ENCODE measurements at places on chromosomes 6 and 20.

DNA sequence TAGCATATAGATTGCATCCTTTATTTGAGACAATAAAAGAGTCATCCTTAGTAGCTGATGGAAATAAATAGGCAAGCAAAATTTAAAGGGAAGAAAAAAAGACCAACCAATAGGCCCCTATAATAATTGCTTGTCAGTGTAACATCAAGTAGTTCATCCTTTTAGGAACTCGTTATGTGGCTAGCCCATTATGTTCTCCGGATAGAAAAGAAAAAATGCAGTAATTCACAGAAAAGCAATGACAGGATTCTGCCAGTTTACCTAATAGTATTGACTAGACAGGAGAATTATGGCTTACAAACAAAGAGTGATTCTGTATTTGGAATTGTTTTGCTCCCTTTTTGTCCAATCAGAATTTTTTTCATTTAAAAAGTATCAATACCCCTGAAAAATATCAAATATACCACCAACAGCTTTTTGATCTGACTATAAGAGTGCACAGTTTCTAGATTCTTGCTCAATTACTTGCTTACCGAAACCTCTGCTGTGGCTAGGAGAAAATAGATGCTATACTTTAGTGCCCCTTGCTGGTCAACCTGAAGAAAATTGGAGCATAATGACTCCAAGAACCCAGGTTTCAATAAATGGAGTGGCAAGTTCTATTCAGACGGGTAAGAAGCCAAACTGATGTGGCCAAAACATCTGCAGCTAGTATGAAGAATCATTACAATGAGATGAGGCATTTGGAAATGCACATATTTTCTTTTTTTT is 91.5 kb upstream of the SASH1 start:
- no peak for DNase-seq

DNA sequence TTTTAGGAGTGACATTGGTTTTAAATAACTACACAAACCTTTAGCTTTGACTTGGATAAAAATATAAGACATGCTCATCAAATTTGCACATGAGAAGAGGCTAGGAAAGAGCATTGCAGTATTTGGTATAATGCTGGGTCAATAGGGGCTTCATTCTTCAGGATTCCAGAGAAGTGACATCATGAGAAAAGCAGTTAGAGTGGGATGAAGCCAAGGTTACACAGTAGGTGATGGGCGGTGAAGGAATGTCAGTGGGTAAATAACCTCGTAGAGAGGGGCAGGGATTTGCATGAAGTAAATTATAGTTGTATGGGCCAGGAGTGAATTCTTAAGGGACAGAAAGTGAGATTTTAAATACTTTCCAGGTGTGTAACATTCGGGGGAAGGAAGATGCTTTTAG is 216.2 kb downstream of the RFPL4B start:
- no peak for DNase-seq

- no peak for DNase-seq
These were observed 60.5 kb downstream of the PREX1 start for GRCh38 chr20:48766961-48767960.

- DNase-seq, result no peak
These were observed 24.3 kb upstream of the DLGAP4 start for GRCh38 chr20:36281785-36282380.

DNA sequence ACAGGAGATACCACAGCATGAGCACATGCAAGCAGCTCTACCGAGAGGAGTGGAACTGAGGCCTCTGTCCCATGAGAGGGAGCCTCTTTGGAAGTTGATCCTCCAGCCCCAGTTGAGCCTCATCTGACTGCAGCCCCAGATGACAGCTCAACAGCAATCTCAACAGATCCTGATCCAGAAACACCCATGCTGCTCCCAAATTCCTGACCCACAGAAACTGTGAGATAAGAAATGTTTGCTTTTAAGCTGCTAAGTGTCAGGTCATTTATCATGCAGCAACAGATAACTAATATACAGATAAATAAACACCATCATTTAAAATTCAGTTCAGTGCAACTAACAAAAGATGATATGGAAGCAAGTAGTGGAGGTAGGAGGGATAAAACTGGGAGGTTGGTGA is 4.8 kb upstream of the ARFGEF2 start:
- no peak for DNase-seq

- DNase-seq, result no peak
These were observed 600.6 kb downstream of the QKI start for GRCh38 chr6:164015088-164015484.

GRCh38 chr20:61192337-61192950 is 59.6 kb upstream of the CDH4 start:
- no peak for DNase-seq

- no peak for DNase-seq
These were observed 3.8 kb upstream of the RNF146 start for GRCh38 chr6:127262896-127263295.

- DNase-seq, result no peak
These were observed 54.0 kb downstream of the PIGU start for GRCh38 chr20:34622821-34623451.

DNA sequence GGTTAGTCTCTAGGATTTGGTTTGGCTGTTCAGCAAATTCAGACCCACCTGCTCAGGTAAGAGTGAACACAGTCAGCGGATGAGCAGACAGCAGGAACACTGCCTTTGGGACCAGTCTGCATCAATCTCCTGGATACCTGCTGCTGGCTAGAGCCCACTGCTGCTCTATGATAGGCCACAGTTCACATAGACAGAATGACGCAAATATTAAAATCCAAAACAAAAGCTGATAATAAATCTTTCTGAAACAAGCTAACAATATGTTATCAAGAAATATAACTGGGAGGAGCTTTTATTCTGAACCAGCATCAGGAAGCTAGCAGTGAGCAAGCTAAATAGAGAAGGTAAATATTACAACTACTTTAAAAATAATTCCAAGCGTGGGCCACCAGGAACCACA is at the start of gene TAAR1:
TAAR1 (minus strand) TSS at position 101 of the 400 bp plus-strand sequence. CDS start 13,179 bp downstream, outside the sequence.
- DNase-seq, result no peak

DNA sequence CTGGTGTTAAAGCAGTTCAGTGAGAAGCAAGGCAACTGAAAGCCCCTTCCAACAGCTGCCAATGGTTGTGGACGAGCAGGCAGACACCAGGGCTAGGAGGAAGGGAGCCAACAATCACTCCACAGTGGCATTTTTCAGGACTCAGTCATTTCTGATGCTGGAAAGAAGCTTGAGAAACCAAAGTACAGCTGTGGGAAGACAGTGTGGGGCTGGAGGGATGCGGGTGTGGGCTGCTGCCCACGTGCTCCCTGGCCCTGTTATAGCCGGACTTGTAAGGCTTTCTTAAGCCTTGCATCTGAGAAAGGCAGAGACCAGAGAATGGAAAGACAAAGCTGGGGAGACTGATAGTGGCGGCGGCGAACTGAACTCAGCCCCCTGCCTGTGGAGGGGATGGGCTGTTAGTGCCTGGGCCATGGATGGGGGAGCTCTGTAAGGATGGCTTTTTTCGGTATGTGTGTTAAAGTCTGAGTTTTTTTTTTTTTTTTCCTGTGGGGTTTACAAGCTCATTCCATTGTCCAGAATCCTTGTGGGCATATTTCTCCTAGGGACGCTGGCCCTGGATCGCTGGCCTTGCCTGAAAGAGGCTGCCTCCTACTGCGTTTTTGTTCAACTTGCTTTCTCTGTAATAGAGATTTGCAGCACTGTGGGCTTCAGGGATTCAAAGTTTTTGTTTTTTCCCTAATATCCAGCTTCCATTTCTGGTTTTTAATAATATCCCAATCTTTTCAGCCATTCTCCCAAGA is 91.7 kb downstream of the GJA10 start:
- no peak for DNase-seq

- no peak for DNase-seq
These were observed 446.3 kb upstream of the SLC35B3 start for GRCh38 chr6:8881663-8882062.

GRCh38 chr6:39375405-39375804 is 52.9 kb upstream of the KCNK16 start:
- no peak for DNase-seq

- no peak for DNase-seq
These were observed 323.6 kb downstream of the UBE3D start for GRCh38 chr6:82741996-82742385.

DNA sequence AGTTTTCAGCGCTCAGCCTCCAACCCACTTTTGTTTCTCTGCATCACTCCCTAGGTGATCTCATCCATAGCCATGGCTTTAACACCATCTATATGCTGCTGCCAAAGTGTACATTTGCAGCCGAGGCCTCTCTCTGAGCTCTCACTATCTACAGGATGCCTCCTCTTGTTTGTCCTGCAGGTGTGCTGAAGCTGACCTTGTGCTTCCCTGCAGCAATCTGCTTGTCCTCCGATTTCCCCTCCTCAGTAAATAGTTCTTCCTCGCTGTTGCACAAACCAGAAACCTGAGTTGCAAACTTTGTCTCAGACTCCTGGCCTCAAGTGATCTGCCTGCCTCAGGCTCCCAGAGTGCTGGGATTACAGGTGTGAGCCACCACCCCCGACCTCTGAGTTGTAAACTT is 3.7 kb upstream of the TXNDC5 start:
- DNase-seq, result no peak

DNA sequence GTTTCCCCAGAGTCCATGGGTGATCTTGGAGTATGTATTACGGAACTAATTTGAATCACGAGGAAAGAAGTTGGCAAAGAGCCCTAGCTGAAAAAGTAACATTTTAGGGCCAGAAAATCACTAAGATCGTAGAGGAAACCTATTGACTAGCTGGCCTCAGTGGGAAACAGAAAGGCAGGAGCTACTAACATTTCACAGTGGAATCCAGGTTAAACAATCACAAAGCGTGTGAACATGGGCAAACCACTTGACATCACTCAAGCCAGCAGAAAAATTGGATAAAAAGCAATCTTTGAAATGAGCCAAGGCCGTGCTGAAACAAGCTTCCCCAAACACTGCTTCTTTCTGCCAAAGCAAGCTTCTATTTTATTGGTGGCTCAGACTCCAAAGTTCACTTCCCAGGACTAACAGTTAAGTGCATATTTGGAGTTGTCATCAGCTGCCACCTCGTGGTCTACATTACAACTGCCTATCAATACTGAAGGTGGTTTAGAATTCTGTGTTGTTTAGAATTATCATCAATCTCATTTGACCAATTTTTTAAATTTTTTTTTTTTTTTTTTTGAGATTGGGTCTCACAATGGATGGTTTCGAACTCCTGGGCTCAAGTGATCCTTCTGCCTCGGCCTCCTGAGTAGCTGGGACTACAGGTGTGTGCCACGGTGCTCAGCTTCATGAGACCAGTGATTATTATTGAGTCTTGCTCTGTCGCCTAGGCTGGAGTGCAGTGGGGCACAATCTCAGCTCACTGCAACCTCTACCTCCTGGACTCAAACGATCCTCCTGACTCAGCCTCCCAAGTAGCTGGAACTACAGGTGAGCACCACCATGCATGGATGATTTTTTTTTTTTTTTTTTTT is 10.6 kb downstream of the RPS10 start:
- DNase-seq, result no peak

DNA sequence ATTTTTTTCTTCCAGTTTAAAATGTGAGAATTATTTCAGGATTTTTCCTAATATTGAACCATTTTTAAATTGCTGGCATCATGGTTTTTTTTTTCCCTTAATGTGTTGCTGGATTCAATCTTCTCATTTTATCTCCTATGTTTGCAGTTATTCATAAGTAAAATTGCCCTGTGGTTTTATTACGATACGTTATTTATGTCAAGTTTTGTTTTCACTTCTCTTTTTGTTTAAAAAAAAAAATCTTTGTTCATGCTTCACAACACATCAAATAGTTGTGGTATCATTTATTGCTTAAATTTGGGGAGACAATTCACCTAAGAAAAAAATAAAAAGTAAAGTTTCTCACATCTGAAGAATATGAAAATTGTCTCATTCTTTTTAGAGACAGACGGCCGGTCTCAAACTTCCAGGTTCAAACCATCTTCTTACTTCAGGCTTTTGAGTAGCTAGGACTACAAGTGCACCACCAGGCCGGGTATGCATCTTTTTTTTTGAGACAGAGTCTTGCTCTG is 239.3 kb upstream of the ID4 start:
- no peak for DNase-seq

DNA sequence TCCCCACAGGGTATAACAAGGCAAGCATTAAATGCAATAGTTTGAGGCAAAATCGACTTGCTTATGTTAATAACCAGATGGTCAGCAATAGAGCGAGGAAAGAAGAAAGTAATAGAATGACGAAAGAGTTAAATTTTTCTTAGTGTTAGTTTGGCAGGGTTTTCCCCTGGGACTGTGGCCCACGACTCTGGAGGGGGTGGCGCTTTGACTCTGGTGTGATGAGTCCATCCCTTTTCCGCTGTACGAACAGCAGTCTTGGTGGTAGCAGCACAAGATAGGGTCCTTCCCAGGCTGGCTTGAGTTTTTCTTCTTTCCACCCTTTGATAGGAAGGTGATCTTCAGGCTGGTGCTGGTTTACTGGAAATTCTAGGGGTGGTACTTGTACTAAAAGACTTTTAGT is 69.2 kb upstream of the GMDS start:
- no peak for DNase-seq

GRCh38 chr6:149905371-149905910 is 7.5 kb upstream of the RAET1E start:
- DNase-seq, result no peak

DNA sequence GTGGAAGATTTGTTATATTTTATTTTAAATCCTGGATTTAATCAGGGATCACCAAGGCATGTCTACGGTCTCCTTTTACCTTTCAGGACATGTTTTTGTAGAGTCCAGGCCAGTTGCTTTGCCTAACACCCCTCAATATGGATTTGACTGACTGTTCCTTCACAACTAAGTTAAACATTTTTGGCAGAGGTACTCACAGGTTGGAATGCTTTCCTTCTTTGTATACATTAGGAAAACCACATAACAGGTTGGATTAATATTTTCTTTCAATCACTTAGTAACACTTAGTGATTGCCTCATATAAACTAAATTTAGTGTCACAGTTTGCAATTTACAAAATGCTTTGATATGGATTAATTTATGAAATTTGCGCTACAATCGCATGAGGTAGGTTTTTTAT is 64.5 kb downstream of the IPCEF1 start:
- no peak for DNase-seq

All from GM06990 (cell line).